Right renal pelvis (tissue), 4 donors: ENCODE measurements at places on chromosomes 13 and 19.
A peak's percentile ranks its signal among the peaks of the same experiment; 100 is the strongest.

GRCh38 chr13:25764378-25764777, 287.4 kb downstream of the SHISA2 start:
- DNase-seq: no peak

DNA sequence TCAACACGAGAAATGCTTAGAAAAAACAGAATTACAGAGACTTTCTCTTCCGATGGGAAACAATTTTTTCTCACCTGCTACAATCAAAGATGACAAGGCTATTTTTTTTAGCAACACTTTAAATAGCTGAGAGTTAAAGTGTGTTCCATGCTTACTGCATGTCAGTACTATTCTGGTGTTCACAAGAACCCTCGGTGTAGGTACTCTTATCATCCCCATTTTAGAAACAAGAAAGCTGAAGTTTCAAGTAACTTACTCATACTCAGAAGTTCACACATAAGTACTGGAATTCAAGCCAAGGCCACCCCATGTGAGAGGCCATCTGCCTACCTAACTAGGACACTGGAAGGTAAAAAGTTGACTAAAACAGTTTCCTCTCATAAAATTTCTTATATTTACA, 9.0 kb upstream of the TNFRSF19 start:
- no peak for DNase-seq

GRCh38 chr13:88764103-88764502, 1092.9 kb downstream of the SLITRK5 start:
- DNase-seq: no peak

DNA sequence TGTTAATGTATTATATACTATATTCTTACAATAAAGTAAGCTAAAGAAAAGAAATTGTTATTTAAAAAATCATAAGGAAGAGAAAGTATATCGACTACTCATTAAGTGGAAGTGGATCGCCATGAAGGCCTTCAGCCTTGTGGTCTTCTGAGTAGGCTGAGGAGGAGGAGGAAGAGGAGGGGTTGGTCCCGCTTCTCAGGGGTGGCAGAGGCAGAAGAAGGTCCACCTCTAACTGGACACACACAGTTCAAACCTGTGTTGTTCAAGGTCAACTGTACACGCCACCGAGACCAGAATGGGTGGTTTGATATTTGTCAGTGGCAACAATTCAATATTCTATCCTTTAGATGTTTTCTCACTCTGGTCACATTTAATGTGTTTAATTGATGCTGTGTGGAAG, 67.2 kb downstream of the ALOX5AP start:
- DNase-seq: no peak

GRCh38 chr13:27037171-27037570, 134.4 kb downstream of the USP12 start:
- no peak for DNase-seq

DNA sequence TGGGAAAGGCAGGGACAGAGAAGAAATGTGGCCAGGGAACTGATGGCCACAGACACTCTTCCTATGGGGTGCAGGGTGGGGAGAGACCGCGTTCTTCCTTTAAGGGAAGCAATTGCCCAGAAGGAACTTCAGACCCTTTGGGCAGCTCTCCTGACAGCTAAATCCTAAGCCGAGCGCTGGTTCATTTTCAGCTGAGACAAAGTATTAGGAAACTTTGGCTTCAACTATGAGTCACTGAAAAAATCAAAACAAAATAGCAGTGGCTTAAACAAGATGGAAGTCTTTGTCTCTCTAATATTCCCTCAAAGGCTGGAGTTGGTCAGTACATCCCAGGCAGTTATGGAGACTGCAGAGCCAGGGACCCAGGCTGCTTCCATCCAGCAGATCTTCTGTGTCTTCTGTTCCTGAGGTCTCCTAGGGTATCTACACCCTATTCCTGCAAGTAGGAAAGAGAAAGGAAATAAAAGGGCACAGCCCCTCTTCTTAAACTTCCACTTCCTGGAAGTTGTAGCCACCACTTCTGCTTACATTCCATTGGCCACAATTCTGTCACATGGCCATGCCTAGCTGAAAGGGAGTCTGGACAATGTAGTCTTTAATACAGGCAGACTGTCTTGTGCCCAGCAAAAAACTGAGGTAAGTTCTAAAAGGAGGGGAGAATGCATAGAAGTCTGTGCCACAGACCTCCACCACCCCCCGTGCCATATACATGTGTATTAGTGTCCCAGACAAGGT, 163.5 kb downstream of the KATNAL1 start:
- DNase-seq: no peak

- no peak for DNase-seq
Observed at GRCh38 chr13:59368693-59369092, 795.0 kb downstream of the DIAPH3 start.

DNA sequence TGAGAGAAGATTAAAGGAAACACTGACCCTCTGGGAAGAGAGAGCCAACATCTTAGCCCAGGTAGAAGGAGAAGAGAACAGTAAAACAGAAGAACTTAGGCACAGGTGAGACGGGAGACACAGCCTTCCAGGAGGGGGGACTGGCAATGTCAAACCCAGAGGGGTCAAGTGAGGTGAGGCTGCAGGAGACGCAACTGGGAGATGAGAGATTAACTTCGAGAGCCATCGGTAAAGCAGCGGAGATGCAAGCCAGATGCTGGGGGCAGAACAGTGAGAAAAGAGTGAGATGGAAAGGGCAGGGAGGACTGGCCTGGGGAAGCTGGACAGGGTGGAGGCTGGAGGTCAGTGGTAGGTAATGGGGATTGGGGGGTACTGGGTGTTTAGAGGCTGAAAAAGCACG, 5.2 kb downstream of the INSR start:
- no peak for DNase-seq

DNA sequence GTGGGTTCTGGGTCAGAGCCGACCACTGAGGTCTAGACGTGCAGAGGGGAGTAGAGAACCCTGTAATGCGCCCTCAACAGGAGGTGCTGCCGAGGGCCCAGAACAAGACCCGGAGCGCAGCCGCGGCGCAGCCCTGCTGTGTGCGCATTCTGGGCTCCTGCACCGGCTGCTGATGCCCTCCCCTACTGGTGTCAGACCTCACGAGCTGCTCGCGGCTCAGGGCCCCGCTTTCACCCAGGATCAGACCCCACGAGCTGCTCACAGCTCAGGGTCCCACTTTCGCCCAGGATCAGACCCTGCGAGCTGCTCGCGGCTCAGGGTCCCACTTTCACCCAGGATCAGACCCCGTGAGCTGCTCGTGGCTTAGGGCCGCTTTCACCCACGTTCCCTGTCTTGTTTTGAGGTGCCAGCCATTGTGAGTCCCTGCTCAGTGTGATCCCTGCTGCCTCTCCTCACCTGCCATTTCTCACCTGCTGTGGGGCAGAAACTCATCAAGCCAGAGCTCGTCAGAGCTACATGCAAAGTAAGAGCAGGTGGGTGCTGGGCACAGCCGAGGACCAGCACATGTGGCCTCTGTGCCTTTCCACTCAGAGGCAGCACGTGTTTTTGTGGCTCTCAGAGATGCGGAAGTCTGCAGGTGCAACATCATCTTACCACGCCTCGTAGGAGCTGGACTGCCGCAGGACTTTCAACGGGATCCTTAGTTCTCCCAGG, 47.0 kb upstream of the C13orf46 start:
- no peak for DNase-seq

- no peak for DNase-seq
Observed at GRCh38 chr13:59210543-59210942, 953.2 kb downstream of the DIAPH3 start.

DNA sequence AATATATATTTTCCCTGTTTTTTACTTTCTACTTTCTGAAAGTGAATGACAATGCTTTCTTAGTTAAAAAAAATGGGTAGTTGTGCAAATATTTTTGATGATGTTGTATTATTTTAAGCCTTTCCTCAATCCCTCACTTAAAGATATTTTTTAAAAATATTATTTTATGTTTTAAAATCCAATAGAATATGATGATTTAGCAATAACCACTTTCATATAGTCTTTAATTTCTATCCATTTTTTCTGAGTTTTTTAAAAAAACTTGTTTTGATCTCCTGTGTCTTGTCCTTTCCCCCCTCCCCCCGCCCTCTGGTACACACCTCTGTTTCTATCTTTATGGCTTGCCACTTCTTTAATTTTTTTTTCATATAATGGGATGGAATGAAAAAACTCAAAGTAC, 362.0 kb upstream of the SLITRK6 start:
- no peak for DNase-seq

GRCh38 chr13:110329798-110330461, 22.8 kb downstream of the COL4A2 start:
- DNase-seq: no peak

GRCh38 chr13:39302820-39303219, 264.6 kb downstream of the NHLRC3 start:
- DNase-seq: no peak

DNA sequence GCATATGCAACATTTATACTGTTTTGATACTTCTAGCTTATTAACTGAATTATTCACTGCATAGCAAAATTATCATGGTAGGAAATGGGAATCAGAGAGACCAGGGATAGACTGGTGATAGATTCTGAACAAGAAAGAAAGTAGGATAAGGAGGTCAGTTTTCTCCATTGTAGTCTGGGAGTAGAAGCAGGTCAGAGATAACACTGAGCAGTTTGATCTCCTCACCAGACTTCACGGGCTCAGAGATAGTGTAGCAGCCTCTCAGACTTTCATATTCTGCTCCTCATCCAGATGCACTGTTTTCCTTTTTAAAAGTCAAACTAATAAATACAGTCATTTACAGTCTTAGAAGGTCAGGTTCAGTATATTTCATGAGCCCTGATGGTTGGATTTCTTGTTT, 56.0 kb upstream of the MYO16 start:
- no peak for DNase-seq

DNA sequence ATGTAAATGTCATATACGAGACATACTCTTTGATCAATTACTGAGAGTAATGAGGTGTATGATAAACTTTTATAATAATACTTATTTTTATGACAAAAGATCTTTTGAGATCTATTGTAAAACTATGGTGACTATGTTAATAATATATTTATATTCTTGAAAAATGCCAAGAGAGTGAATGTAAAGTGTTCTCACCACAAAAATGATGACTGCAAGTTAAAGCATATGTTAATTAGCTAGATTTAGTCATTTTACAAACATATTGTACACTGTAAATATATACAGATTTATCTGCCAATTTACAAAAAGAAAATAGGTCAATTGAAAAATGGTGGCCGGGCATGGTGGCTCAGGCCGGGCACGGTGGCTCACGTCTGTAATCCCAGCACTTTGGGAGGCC, 81.0 kb downstream of the GPC6 start:
- no peak for DNase-seq

- no peak for DNase-seq
Observed at GRCh38 chr13:113471844-113472243, 18.6 kb upstream of the ADPRHL1 start.

DNA sequence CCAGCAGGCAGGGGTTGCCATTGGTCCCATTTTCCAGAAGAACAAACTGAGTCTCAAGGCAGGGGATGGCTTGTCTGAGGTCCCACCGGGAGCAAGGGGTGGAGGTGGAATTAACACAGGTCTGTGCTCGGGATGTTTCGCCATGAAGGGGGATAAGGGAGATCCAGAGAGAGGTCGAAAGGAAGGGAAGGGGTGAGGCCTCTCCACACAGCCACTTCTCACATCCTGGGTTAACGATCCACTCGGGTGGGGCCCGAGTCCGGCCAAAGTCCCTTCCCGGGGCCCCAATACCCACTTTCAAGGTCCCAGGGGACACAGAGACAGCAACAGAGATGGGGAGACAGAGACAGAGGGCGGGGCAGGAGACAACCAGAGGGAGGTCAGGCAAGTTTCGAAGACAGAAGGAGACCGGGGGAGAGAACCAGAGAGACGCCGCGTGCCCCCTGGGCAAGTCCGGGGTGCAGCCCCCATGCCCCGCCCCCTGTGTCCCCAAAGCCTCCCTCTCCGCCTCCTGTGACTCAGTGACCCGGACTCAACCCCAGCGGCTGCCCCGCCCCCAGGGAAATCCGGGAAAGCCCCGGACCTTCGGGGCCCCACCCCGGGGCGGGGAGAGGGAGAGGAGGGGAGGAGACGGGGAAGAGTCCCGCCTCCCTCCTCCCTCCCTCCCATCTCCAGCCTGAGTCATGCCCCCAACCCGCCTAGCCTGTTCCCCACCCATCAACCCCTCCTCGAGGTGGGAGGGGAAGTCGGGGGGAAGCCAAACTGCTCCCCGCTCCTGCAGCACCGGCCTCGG, 1.4 kb upstream of the BCL3 start:
- DNase-seq: peak; percentile 80

GRCh38 chr13:58547419-58547818, 915.9 kb downstream of the PCDH17 start:
- DNase-seq: no peak

GRCh38 chr13:98923641-98924397, 54.0 kb downstream of the DOCK9 start:
- DNase-seq: no peak

DNA sequence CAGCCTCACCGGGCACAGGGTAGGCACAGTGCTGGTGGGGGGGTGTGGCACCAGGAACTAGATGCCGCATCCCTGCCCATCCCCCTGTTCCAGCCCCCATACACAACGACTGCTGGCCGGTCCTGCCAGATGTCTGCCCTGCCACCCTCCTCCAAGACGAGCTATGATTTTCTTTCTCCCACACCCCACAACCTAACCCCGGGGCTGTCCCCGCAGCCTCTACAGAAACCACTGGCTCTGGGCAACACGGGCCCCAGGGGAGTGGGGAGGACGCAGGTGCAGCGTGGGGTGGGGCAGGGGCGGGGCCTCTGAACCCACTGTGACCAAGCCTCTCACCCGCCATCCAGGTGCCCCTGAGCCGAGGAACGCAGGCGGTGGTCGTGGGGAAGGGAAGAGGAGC, 15.5 kb downstream of the PGLS start:
- DNase-seq: no peak

DNA sequence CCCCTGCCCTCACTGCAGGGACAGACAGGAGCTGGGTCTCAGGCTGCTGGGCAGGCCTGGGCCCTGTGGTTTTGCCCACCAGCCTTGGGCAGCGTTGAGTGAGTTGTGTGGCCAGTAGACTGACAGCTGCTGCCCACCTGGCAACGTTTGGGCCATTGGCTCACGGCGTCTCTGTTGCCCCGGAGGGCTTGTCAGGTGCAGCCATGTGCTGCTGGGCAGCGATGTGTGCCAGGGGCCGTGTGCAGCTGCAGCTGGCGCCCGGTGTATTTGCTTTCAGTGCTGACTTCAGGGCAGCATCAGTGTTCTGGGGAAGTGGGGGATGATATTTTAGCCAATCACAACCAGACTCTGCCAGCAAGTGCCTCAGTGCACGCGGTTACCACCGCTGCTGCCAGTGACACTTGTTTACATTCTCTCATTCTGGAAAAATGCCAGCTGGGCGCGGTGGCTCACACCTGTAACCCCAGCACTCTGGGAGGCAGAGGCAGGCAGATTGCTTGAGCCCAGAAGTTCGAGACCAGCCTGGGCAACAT, 10.6 kb downstream of the FZR1 start:
- DNase-seq: no peak

DNA sequence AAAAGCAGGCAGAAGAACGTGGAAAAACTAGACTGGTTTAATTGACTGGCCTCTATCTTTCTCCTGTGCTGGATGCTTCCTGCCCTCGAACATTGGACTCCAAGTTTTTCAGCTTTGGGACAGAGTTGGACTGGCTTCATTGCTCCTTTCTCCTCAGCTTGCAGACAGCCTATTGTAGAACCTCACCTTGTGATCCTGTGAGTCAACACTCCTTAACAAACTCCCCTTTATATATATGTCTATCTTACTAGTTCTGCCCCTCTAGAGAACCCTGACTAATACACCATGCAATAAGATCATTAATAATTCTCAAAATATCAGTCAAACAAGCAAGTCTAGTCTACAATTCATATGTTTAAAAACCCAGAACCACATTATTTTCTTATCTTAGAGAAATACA, 662.4 kb downstream of the TBC1D4 start:
- no peak for DNase-seq

- no peak for DNase-seq
Observed at GRCh38 chr19:34499155-34499834, 17.7 kb downstream of the WTIP start.
